D721Med (cell line): ENCODE measurements at places on chromosomes 2 and 18.

- no peak for DNase-seq
Observed at GRCh38 chr18:22132258-22132657, 37.1 kb upstream of the GATA6 start.

DNA sequence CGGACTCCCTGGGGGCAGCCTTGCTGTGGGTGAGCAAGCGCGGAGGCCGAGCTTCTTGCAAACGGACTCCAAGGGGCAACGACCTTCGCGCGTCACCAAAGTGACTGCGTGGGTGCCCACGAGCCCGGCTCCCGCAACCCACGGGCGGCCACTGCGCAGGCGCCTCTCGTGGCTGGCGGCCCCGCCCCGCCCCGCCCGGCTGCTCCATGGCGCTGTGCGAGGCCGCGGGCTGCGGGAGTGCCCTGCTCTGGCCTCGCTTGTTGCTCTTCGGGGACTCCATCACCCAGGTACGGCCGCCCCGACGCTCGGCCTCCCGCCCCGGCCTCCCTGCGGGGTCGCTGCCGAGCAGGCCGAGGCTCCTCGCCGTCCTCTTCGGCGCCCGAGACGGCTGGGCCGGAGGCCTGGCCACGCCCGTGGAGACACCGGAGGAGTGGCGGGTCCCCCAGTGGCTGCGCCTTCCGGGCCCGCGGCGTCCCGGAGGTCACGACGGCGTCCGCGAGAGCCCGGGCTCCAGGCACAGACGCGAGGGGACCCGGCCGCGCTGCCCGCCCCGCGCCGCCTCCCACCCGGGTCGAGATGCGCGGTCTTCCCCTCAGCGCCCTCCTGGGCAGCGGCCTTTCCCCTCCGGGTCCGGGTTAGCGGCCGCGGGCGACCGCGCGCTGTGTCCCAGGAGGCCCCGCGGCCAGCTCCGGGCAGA lies at the start of gene IAH1:
TSS of gene IAH1 (plus strand) at position 191 of the 697 bp plus-strand sequence. CDS start at position 207, 16 bp downstream.
- peak; percentile 69 for DNase-seq

DNA sequence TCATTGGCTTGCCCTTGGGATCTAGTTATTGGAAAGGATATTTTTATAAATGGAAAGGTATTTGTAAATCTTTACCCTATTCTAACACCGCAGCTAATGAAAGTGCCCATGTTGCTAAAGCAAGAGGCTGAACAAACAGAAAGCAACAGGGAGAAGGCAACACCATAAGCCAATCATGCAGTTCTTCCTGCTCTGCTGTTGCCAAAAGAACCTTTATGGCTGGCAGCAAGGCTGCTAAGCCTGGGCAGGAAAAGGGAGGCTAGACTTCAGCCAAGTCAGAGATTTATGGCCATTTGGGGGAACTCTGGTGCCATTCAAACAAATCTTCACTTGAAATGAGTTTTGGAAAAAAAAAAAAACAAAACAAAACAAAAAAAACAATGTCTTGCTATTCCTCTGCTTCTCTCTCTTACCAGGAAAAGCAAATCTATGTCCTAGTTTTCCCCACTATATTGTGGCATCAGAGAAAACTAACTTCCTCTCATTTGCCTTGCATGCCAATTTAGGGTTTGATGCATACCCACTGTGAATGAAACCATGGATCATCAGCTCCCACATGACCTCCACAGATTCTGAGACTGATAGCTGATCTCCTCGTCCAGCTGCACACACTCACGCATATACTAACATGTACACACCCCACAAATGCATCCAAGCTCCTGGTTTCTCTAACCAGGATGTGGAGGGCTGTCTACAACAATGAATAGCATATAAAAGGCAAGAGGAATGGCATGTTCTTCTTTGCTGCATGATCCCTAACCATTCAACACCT lies 179.3 kb downstream of the C1D start:
- DNase-seq, result no peak

DNA sequence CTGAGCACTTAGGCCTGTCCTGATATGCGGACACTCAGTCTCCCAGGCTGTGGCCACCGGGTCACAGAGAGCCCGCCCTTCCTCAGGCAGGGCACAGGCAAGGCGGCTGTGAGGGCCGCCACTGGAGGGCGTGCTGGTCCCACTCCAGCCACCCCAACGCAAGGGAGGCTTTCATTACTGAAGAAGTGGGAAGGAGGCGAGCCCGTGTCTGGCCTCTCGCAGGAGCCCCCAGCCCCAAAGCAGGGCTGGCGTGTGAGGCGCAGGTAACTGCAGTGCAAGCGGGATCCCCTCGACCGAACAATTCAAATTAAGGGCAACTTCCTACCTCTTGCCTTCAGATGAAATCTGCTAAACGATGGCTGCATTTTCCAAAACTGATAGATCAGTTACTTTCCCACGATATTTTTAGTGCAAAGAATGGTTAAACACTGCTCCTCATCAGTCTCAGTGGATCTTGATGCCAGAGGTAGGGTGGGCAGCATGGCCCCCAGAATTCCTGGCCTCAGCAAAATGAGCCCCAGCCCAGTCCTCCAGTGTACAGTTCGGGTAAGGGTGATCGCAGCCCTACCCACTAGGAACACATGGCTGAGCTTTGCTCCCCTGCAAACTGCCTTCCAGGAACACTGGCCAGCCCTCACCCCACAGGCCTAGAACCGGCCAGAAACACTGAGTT lies 97.2 kb downstream of the SEPTIN10 start:
- peak; percentile 98 for DNase-seq

GRCh38 chr2:56483081-56483480 lies 299.3 kb downstream of the CCDC85A start:
- DNase-seq, result no peak
